Fibroblast of upper back skin (primary cell): ENCODE measurements at places on chromosomes 7 and 10.

- peak; percentile 27 for DNase-seq
These were observed 46.3 kb downstream of the KIAA1549 start for GRCh38 chr7:138934861-138935260.

- DNase-seq: no peak
These were observed 27.0 kb downstream of the FAM53B start for GRCh38 chr10:124717041-124717757.

GRCh38 chr10:80454513-80455460 lies 677 bp downstream of the TSPAN14 start:
- no peak for DNase-seq

DNA sequence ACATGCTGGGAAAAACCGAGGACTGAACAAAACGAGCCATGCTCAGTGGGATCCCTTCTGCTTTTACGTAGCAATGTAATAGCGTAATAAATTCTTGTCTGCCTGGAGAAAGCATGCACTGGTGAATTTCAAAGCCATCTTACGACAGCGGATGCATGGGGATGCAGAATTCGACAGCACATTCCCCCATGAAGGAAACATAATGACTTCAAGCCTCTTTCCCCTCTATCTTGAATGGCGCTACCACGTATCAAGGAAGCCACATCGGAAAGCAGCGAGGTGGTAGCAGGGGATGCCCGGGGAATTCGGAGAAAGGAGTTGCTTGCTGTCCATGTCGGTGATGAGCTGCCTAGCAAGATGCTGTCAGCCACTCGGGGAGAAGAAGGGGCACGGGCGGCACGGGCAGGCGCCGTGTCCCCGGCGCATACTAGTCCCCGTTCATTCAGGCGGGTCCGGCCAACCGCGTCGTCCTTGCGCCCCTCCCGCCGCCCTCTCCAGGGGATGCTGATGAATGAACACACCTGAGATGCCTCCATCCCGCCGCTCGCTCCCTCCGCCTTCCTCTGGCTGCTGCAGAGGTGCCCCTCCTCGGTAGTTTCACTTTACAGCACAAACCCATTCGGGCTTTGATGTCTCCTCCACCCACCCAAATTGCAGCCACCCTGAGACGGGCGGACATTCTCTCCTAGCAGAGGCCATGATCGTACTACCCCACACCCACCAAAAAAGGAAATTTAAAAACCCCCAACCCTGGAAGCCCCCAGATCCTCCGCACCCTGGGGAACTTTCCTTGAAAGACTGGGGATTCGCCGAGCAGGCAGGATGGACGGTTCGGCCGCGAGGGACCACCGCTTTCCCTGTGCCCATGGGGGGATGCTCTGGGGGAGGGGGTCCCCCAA lies 644 bp downstream of the SORBS1 start:
- peak; percentile 23 for DNase-seq

GRCh38 chr10:36766415-36766810 lies 359.0 kb upstream of the ANKRD30A start:
- DNase-seq: no peak

GRCh38 chr7:46493196-46493595 lies 572.1 kb upstream of the IGFBP3 start:
- no peak for DNase-seq

GRCh38 chr7:46979439-46979838 lies 602.5 kb downstream of the TNS3 start:
- DNase-seq: peak; percentile 61

GRCh38 chr10:61465901-61466632 lies 12.9 kb upstream of the TMEM26 start:
- DNase-seq: peak; percentile 59

DNA sequence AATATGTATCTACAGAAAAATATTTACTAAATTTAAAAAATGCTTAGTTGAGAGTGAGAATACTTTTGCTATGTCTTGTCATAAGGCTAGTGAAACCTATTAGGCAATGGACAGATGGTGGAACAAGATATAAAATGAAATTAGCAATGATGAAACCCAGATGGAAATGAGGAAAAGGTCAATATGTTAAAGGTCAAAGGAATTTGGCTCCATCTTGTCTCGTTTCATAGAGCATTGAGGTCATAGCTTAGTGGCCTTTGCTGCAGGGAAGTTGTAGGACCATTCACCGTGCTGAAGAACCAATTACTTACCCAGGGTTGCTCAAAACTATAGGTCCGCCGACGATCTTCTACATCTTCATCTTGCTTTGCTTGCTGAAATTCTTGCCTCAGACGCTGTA lies 683.9 kb downstream of the PARD3 start:
- DNase-seq: no peak

- no peak for DNase-seq
These were observed 411.2 kb downstream of the GLRX3 start for GRCh38 chr10:130547368-130547767.

GRCh38 chr10:96991313-96991841 lies 159.3 kb downstream of the LCOR start:
- peak; percentile 78 for DNase-seq

- DNase-seq: no peak
These were observed 826.3 kb upstream of the MBL2 start for GRCh38 chr10:53598914-53599313.

DNA sequence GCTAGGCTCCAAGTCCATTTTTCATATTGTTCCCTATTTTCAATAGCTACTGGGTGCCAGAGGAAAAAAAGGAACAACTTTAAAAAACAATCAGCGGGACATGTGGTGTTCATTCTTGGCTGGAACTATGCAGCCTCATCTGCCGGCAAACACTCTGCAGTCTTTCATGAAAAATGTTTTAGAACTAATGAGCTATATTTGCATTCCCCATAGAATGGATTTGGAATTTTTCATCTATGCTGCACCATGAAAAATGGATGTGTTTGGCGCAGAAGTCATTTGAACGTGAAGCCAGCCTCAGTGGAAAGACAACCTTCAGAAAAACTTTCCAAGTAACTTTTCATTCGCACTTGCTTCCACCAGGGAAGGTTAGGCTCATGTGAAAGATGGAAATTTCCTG lies 270.5 kb downstream of the SKAP2 start:
- DNase-seq: no peak

DNA sequence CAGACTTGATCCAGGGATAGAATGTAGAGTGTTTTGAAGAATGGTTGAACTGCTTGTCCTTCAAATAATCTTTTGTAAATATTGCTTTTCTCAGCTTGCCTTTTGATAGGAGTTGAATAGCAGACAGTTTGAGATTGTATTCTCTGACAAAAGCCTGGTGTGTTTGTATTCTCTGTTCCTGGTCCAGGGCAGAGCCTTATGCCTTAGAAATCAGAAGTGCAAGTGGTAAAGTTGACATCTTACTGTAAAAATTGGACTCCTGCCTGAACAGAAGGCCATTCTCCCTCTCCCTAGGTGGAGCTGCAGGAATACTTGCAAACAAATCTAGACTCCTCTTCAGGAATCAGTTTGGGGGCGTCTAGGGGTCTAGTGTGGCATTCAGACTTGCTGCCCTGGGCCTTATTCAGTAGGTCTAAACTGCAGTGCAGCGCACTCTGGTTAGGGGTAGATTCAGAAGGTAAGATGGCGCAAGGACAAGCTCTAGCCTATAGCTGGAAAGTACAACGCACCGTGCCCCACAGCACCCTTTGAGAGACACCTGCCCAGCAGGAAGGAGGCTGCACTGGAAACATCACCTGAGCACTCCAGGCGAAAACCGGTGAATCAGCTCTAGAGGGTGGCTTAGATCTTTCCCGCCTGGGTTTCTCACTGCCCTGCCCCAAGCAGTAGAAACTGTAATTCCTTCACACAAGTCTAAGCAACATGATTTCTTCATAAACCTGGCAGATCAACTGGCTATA lies 608.5 kb upstream of the GALNT17 start:
- DNase-seq: no peak

DNA sequence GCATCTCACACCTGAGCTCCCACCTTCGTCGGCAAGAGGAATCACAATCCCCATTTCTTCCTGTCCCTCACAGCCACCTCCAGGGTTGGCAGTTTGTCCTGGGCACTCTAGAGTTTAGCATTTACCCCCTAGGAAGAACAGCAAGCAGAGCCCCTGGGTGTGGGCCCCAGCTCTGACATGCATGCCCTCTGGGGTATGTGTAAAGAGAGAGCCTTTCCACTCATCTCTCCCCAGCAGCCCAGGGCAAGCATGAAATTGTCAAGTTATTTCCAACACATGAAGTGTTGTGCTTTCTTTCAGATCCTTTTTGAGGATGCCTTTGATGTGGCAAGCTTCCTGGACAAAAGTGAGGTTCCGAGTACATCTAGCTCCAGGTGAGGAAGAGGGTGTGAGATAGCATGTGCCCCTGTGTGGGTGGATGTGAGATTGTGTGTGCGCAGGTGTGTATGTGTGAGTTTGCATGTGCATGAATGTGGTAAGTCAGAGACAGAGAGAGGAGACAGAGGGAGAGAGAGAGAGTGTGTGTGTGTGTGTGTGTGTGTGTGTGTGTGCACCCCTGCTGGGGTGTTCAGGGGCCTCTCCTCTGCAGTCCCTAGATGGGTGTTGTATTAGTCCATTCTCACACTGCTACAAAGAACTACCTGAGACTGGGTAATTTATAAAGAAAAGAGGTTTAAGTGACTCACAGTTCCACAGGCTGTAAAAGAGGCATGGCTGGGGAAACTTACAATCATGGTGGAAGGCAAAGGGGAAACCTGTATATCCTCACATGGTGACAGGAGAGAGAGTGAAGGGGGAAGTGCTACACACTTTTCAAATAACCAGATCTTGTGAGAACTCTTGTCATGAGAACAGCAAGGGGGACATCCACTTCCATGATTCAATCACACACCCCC lies 18.1 kb downstream of the STRA8 start:
- DNase-seq: no peak

DNA sequence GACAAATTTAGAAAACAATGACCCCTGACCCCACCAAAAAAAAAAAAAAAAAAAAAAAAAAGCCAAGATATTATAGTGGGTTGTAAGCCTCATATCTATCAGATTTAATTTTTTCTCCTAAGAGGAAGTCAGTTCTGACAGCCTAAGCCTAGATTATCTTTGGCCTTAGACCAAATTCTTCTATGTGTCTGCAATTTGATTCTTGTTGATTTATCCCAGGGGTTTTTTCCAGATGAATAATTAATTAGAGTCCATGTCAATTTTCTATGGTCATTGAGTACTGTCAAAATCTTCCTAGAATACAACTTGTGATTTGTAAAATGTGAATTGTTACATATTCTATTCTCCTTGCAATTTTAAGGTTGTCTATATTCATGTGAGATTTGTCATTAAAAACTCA lies 151.6 kb upstream of the CACNA2D1 start:
- DNase-seq: no peak

- no peak for DNase-seq
These were observed 424.4 kb downstream of the TCERG1L start for GRCh38 chr10:130887170-130887569.

DNA sequence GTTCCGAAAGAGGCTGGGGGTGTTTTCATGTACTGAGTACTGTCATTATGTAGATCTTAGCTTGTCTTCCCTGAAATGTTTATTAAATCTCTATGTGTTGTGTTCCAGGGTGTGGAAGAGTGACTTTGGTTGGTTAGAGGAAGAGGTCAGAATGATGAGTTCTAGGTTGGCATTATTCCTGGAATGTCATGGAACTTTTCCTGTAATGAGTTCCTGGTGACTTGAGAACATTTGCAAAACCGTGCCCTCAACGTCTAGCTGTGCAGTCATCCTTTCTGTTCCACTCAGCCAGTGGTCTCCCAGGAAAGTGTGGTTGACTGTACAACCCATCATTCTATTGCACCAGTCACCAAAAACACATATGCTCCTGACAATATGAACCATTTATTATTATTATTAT lies 129.6 kb downstream of the BICC1 start:
- DNase-seq: peak; percentile 69

DNA sequence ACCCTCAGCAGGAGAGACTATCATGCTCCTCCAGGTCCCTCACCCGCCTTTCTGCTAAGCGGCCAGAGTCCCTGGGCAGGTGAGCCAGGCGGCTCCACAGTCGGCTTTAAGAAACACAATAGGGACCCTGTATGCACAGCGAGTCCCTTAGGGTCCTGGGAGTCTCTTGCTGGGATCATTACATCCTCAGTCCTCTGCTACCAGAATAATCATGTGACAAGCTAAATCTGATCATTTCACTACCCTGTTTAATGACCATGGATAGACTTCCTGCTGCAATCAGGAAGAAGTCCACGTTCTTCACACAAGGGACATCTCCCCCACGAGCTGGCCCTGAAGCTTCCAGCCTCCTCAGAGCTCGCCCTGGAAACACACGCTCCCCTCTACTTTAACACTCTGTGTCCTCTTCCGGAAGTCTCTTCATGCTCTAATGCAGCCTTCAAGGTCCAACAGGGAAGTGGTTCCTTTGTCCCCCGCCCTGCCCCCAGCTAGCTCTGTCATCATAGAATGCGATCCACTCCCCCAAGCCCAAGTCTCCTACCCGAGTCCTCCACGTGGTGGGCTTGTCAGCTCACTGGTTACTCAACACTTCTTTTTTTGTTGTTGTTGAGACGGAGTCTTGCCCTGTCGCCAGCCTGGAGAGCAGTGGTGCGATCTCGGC lies 101.5 kb downstream of the RNF216 start:
- DNase-seq: no peak

GRCh38 chr7:116545411-116545993 lies 20.7 kb downstream of the CAV1 start:
- DNase-seq: no peak

- DNase-seq: no peak
These were observed 81.2 kb downstream of the GRK5 start for GRCh38 chr10:119288574-119289001.

DNA sequence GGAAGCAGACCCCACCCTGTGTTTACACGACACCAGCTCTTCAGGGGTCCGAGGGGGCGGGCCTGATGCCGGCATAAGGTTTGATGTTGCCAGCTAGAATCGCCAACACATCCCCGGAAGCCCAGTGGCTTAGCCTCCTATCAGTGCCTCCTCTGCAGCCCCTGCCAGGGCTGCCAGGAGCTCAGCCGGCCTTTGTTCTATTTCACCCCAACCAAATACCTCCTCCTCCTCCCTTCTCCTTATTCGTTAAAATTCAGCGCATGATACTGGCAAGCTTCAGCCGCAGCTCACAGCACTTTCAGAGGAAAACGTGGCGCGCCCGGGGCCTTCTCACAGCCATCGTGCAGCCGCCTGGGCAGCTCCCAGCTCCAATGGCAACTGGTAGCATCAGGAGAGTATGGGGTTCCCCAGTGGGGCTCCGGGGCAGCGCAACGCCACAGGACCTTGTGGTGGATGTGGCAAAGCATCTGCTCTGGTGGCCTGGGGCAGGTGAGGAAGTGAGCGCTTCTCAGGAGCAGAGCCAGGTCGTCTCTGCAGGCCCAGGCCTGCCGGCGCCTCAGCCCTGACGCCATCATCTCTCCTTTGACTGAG lies 176.4 kb upstream of the RHEB start:
- no peak for DNase-seq

- no peak for DNase-seq
These were observed 157.3 kb downstream of the WDR37 start for GRCh38 chr10:1213252-1214070.

- DNase-seq: no peak
These were observed 307.6 kb downstream of the GFRA1 start for GRCh38 chr10:115965376-115965775.

- DNase-seq: peak; percentile 24
These were observed 2.0 kb upstream of the SFTPA1 start for GRCh38 chr10:79608505-79609375.

- peak; percentile 87 for DNase-seq
These were observed 49.2 kb downstream of the CUL2 start for GRCh38 chr10:35040760-35041501.

DNA sequence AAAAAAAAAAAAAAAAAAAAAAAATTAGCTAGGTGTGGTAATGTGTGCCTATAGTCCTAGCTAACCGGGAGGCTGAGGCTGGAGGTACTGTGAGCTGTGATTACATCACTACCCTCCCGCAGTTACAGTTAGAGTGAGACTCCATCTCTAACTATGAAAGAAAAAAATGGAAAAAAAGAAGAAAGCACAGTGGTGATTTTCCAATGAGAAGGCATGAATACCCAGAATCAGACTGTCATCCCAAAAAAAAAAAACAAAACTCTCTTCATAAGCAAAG lies 269.9 kb upstream of the MKLN1 start:
- DNase-seq: no peak
